ENCODE measurements at places on chromosomes 1 and 21.

GRCh38 chr1:43441166-43441893, 12.4 kb downstream of the HYI start:
- no peak for DNase-seq

GRCh38 chr1:209807509-209807908, 1.6 kb upstream of the IRF6 start:
- DNase-seq = no peak

- DNase-seq = no peak
Measured at GRCh38 chr21:16837321-16837720, 675.5 kb upstream of the CXADR start.

DNA sequence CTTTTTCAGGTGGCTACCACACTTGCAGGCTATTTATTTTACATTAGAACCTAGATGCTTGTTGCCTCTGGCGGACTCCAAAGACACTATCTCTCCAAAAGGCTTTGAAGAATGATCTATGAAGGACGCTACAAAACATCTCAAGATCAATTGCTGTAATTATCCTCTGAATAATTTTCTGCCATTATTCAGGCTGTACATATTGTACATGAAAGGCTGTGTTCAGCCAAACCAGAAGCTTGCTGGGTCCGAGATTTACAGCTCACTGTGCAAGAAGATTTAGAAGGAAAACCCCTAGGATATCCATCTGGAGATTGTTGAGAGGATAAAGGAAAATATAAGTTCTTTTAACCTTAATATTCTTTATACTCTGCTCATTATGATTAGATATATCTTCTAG, 523.6 kb upstream of the PLXNA2 start:
- no peak for DNase-seq

Data from stimulated activated CD4-positive, alpha-beta T cell treated with anti-CD3 and anti-CD28 coated beads, Interleukin-2, amount 100 ng/mL, for 24 hours (primary cell).